Fibroblast of mammary gland (primary cell): ENCODE measurements at places on chromosomes 2 and 18.

GRCh38 chr2:206296128-206296527 is 21.7 kb downstream of the ZDBF2 start:
- peak; percentile 51 for DNase-seq

- DNase-seq = no peak
These were observed 41.0 kb downstream of the CROCC2 start for GRCh38 chr2:240947176-240947575.

- DNase-seq = no peak
These were observed 134.6 kb downstream of the UXS1 start for GRCh38 chr2:106059416-106060065.

GRCh38 chr18:66560094-66560493 is 43.8 kb downstream of the CDH19 start:
- DNase-seq = peak; percentile 8

DNA sequence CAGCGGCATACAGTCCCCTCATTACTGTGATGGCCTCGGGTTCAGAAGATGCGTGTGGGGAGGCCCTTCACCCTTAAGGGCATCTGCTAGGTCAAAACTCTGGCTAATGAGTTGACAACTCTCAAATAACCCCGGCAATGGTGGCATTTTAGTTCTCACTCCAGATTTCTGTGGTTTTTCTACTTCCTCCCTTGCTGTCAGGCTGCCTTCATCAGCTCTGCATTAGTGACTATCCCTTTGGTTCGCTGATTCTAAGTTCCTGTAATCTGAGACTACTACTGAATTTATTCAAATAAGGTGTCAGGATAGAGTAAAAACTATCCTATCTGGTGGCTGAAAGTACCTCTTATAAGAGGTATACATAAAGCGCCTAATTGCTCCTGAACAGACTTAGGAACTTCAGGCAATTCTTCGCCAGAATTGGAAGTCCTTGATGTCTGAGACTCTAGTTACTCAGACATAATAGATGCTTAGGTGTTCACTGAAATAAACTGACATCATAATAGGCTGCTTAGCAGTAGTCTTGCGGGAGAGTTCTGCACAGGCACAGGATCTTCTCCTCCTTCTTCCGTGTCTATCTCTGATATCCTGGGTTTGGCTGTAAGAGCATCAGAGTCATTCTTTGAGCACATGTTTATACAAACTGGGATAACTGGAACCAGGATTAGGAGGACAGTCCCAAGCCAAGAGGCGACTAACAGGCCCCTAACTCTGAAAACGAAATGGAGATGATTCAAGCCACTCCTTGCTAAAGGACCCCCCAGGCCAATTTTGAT is 194.5 kb downstream of the DNER start:
- no peak for DNase-seq

DNA sequence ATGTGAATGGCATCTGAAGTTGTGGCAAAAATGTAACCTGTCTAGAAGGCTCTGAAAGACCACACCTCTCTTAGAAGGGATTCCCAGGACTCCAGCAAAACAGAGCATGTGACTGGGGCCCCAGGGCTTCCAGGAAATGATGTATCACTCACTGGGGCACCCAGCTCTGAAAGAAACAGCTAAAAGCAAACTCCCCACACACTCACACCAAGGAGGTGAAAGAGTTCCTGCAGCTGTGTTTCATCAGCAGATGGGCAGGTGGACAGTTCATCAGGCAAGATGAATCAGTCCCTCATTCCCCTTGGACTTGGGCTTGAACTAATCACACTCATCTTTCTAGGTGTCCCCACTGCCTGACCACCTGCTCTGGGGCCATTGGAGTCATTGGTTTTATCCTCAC is 76.2 kb downstream of the CCBE1 start:
- peak; percentile 50 for DNase-seq

- DNase-seq = no peak
These were observed 61.9 kb upstream of the PSMD14 start for GRCh38 chr2:161246281-161246680.

- DNase-seq = peak; percentile 58
These were observed 20.4 kb upstream of the BCL2 start for GRCh38 chr18:63339920-63340484.

GRCh38 chr2:232420463-232421188 is 14.0 kb downstream of the ALPG start:
- no peak for DNase-seq

DNA sequence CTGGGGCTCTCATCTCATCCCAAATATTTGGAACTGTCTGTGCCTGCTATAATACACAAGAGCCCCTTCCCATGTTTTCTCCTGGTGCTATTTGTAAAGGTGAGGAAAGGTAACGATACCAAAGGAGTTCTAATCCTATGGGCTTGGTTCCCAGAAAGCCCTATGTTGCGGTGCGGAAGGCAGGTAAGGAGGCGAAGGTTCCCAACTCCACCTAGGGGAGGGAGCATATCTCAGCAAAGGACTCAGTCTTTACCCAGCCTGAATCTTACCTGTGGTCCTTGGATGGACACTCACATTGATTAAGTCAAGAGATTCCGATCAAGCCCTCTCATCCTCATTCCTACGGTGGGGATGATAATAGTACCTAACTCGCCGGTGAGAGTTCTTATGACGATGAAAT is 140.1 kb downstream of the BCL2 start:
- DNase-seq = no peak

- DNase-seq = no peak
These were observed 32.5 kb downstream of the CDC42EP3 start for GRCh38 chr2:37638973-37639372.

- DNase-seq = no peak
These were observed 48.2 kb upstream of the FOXI3 start for GRCh38 chr2:88500691-88501090.

DNA sequence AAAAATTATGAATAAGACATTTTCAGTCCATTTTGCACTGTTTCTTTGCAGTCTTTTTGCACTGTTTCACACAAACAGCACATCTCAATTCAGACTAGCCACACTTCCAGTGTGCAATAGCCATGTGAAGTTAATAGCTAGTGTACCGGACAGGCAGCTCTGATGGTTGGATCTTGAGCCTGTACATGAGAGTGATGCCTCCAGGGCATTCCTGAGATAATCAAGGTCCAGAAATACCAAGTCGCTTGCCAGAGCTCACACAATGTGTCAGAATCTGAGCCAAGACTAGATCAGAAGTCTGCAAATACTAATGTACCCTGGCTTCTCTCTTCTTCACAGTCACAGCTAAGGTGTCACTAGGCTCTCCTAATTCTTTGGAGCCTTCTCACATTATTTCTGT is 180.2 kb downstream of the OSR1 start:
- DNase-seq = no peak

GRCh38 chr2:178331474-178332432 is 119.2 kb downstream of the PRKRA start:
- DNase-seq = no peak

DNA sequence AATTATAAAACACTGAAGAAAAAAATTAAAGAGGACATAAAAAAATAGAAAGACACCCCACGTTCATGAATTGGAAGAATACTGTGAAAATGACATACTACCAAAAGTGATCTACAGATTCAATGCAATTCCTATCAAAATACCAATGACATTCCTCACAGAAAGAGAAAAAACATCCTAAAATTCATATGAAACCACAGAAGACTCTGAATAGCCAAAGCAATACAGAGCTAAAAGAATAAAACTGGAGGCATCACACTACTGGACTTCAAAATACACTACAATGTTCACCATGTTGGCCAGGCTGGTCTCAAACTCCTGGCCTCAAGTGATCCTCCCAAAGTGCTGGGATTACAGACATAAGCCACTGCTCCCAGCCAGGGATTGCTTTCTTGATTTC is 56.3 kb downstream of the TLK1 start:
- DNase-seq = no peak

- no peak for DNase-seq
These were observed 78.4 kb upstream of the MC2R start for GRCh38 chr18:13993730-13994129.

GRCh38 chr18:59910967-59911366 is 11.2 kb downstream of the PMAIP1 start:
- DNase-seq = peak; percentile 67

DNA sequence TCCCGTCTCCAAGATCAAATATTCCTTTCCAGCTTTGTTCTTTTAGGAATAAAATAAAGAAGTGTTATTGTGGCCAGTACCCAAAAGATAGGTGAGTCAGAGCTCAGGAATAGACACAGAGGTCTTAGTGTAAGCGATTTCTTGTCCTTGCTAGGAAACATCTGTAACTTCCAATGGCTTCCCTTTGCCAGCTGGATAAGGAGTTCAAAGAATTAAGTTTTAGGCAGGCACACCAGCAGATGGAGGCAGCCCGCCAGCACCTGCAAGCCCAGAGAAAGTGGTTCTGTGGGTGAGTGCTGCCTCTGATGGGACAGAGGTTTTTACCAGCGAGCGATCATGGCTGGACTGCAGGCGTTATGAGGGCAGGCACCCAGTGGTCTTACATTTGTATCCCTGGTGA is 125.4 kb downstream of the MGAT5 start:
- peak; percentile 50 for DNase-seq

DNA sequence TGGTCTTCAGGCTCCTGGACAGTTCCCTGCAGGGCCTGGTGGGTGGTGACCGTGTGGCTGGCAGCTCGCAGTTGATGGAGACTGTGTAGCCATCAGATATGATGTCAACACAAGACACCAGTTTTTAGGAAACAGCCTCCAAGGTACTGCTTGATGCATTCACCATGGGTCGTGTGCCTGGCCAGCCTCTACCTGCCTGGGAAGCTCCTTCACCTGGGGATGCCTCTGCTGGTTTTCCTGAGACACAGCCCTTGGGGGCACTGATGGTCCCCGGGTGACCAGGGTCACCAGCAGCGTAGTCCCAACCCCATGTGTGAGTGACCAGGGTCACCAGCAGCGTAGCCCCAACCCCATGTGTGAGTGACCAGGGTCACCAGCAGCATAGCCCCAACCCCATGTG is 33.6 kb upstream of the KCNG2 start:
- DNase-seq = no peak

- peak; percentile 69 for DNase-seq
These were observed 21.3 kb downstream of the NOL10 start for GRCh38 chr2:10668402-10669012.

DNA sequence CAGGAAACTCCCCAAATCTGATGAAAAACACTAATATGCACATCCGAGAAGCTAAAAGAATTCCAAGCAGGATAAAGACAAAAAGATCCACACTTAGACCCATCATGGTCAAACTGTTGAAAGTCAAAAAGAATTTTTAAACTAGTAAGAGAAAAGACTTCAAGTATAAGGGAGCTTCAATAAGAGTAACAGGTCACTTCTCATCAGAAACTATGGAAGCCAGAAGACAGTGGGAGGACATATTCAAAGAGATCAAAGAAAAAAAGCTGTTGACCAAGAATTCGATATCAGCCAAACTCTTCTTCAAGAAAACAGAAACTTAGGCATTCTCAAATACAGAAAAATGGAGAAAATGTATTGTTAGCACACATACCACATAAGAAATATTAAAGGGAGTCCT is 50.4 kb downstream of the ZC3H8 start:
- peak; percentile 36 for DNase-seq

DNA sequence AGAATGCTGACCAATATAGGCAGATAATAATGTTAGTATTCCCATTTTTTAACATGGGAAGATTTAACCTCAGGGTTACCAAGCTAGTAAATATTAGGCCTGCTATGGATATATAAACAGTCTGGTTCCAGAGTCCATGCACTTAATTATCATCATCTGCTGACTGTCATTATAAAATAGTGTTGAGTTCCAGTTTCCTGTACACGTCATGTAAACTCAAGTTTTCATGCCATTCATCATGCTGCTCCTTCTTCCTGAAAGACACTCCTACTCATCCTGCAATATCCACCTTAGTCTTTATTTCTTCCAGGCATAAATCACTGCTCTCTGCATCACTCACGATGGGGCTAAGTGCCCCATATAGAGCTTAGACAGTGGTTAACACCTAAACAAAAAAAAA is 420.8 kb upstream of the SPHKAP start:
- peak; percentile 75 for DNase-seq

DNA sequence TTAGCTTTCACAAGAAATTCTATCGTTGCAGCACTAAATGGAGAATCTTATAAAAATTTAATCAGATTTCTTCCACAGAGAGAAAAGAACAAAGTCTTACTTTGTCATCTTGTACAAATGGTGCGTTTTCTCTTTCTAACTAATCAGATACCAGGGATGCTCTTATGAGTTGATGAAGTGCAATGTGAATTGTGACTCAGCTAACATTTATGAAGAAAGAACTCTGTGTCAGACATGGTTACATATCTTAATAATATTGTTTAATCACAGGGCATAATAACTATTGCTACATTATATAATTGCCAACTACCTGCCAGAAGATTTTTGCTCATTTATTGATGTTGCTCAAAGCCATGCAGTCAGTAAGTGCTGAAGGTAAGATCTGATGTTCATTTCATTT is 465.0 kb downstream of the CCDC85A start:
- DNase-seq = no peak

- DNase-seq = peak; percentile 41
These were observed 9.5 kb downstream of the MAPRE2 start for GRCh38 chr18:35050705-35051195.

DNA sequence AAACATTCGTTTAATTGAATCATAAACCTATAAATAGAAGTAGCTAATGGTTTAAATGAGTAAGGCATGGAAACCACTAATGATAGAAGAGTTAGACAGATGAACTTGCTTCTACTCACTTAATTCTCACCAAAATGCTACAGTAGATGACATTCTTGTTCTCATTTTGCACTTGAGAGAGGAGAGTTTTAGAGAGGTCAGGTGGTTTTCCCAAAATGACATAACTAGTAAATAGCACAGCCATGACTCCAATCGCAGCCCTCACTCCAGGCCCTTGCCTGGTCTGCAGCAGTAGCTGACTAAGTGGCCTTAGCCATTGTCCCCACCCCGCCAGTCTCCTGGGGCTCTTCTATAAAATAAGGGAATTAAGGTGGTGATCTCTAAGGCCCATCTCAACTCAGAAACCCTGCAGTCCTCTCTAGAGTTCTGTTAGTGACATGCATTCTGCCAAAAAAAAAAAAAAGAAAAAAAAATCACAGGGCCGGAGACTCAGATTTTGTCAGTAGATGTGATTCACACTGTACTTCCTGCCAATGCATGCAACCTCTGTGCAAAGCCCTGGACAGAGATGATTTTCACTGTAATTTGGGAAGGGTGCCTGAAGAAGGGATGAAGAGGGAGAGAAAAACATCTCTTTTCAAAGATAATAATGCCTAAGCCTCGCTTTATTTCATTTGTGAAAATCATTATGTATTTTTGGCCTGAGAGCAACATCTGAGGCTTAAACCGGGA is 221.8 kb downstream of the ANAPC1 start:
- DNase-seq = peak; percentile 77

DNA sequence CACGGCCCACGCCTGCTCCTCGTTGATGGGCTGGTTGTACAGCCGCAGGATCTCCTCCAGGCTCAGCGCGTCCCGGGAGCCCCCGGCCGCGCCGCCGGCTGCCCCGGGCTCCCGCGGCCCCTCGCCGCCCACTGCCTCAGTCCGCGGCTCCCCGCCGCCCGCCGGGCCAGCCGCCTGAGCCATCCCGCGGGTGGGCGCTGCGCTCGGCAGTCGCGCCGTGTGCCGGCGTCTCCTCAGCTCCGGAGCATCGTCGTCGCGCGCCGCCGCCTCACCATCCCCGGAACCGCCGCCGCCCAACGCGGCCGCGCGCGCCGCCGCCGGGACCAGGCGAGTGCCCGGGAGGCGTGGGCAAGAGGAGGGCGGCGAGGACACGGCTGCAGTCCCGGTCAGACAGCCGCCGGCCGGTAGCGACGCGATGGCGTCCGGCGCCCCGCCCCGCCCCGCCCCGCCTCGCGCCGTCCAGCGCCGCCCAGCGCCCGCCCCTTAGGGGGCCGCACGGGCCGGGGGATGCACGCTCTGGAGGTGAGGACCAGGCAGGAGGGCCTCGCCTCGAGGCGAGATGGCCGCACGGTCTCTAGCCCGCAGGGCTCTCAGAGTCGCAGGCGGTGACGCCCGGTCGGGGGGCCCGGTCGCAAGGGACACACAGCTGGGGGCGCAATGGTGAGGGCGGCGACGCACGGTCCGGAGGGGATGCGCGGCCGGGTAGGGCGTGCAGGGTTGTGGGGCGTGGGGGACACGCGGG is at the start of gene SPIRE1:
Gene SPIRE1 (minus strand): TSS at position 424 of the 742 bp plus-strand sequence. CDS start 241 bp downstream, at position 183.
- peak; percentile 55 for DNase-seq
